ENCODE measurements at places on chromosomes 6 and 20.

GRCh38 chr6:14442242-14442641 lies 324.7 kb downstream of the CD83 start:
- DNase-seq = no peak

- DNase-seq = no peak
These were observed 135.4 kb downstream of the CDC5L start for GRCh38 chr6:44522871-44523270.

GRCh38 chr20:41308290-41308711 lies 9.2 kb downstream of the ZHX3 start:
- no peak for DNase-seq

- no peak for DNase-seq
These were observed 181.6 kb upstream of the RGS17 start for GRCh38 chr6:153312634-153313033.

- DNase-seq = no peak
These were observed 265.8 kb upstream of the PLCB4 start for GRCh38 chr20:8803065-8803464.

GRCh38 chr6:54719633-54720032 lies 126.9 kb upstream of the FAM83B start:
- no peak for DNase-seq

- DNase-seq = no peak
These were observed 689.9 kb upstream of the AGPAT4 start for GRCh38 chr6:161963634-161964234.

GRCh38 chr20:4242376-4242775 lies 227.0 kb upstream of the RNF24 start:
- DNase-seq = peak; percentile 29

GRCh38 chr6:141562851-141563763 lies 569.6 kb upstream of the GJE1 start:
- peak; percentile 62 for DNase-seq

DNA sequence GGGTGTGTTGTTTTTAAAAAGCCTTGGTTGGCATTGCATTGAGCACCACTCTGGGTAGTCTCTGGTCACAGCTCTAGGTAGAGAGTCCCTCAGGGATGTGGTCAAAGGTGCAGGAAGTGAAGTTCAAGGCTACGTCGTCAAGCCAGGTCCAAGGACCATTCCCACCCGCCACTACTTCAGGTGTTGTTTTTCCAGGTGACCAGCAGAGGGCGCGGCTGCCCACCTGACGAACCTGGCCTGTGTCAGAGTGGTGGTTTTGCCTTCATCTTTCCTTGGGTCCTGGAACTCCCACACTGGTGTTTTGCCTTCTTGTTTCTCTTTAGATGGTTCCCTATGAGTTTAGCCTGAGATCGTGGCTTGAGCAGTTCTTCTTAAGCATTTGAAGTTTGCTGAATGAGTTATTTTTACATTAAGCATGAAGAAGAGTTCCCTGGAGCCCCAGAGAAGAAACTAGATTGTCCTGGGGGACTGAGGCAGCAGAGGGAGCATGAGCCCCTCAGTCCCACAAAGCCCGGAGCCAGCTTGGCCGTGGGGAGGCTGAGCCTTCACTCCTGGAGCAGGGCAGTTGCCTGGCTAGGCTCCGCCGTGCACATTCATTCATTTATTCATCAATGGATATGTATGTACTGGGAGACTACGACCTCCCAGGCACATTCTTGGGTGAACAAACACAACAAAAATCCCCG lies 5.6 kb upstream of the PHACTR3 start:
- peak; percentile 76 for DNase-seq
